ENCODE measurements at places on chromosomes 13 and 19.

DNA sequence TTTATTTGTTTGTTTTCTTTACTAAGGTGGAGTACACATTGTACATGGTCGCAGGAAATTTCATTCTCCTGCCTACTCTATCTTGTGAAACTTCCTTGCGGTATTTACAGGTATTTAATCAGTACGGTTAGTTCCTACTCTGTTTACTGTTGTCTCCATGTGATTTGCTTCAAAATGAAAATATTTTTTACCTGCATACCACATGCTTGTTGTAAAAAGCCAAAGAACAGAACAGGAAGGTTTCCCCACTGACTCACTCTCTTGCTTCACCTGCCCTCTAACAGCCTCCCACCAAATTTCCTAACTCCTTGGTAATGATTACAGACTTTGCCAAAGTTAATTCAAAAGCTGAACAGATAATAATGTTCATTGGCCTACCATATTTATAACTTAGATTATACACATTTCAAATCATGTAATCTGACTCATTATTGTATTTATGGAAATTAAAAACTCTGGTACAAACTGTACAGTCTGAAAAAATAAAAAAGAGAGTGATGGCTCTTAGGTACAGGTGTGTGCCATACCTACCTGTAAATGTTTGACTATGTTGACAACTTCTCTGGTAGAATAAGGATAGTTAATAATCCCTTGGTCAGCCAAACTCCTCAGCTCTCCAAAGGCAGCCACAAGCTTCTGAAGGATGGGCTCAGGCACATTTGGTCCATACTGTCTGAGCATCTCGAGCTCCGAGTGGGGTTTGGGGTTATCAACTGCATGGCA, 239.9 kb downstream of the VWA8 start:
- DNase-seq, result no peak

- no peak for DNase-seq
Observed at GRCh38 chr19:38182536-38183210, 41.3 kb downstream of the DPF1 start.

GRCh38 chr13:28429685-28430290, 65.1 kb downstream of the FLT1 start:
- no peak for DNase-seq

DNA sequence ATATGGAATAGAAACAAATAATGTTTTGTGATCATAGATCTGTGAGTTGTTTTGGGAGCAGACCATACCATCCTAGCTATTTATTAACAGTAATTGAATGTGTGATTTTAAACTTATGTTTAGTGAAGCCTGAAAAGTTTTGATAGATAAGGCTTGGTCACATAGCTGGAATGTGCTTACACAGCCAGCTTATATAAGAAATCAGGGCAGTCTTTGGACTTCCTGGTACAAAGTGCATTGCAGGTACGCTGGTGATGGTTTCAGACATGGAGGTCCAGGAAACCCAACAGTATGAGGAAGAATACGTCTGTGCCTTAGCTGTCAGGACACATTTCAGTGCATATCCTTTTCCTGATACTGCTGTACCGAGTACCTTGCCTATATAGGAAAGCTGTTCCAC, 2316.2 kb upstream of the PCDH20 start:
- DNase-seq, result no peak

- no peak for DNase-seq
Observed at GRCh38 chr19:35247526-35248309, 1.1 kb upstream of the LSR start.

DNA sequence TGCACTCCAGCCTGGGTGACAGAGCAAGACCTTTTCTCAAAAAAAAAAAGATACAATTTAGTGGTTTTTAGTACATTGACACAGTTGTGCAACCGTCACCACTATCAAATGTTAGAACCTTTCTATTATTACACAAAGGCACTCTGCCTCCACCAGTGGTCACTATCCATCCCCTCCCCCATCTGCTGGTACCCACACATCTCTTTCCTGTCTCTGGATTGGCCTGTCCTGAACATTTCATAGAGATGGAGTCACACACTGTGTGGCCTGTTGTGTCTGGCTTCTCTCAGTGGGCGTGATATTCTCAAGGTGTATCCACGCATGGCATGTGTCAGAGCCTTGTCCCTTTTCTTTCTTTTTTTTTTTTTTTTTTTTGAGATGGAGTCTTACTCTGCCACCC, 11.2 kb downstream of the KDM4B start:
- peak; percentile 53 for DNase-seq

DNA sequence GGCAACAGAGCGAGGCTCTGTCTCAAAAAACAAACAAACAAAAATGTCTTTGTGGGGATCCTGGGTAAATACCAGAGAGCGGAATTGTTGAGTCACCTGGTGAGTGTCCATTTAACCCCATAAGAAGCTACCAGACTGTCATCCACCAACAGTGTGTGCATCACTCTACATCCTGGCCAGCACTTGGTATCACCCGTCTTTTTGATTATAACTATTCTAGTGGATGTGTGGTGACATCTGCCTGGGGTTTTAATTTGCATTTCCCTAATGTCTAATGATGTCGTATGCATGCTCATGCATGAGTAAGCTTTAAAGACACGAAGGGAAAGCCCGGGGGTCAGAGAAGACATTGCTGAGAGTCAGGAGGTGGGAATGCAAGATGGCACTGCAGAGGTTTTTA, 126.7 kb upstream of the MRI1 start:
- DNase-seq, result peak; percentile 71

GRCh38 chr13:96803456-96804100, 190.7 kb downstream of the OXGR1 start:
- DNase-seq, result no peak

GRCh38 chr13:79011179-79011578, 352.2 kb upstream of the OBI1 start:
- DNase-seq, result no peak

Data from fibroblast of skin of right biceps (primary cell).